ENCODE measurements at places on chromosomes 5 and 9.

GRCh38 chr5:127419683-127420257, 97.7 kb upstream of the PRRC1 start:
- peak; percentile 35 for DNase-seq

DNA sequence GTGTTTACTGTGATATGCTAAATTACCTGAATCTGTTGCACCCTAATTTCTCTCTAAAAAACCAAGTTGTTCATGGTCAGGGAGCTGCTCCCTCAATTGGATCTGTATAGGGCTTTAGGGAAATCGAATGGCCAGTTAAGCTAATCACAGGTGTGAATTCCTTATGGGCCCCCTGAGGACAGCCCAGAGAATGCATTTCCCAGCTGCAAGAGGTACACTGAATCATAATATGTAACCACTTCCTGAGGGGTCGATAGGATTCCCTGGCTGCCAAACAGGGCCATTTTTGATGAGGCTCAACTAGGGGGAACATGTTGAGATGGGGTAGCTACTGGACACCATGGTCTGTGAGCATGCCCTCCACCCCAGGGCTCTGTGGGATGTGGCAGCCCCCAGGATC, 478.6 kb downstream of the CCDC171 start:
- DNase-seq, result no peak

GRCh38 chr9:4596165-4596922, 65.8 kb upstream of the PLPP6 start:
- no peak for DNase-seq

GRCh38 chr5:71905834-71906711, 187.0 kb downstream of the CARTPT start:
- no peak for DNase-seq

DNA sequence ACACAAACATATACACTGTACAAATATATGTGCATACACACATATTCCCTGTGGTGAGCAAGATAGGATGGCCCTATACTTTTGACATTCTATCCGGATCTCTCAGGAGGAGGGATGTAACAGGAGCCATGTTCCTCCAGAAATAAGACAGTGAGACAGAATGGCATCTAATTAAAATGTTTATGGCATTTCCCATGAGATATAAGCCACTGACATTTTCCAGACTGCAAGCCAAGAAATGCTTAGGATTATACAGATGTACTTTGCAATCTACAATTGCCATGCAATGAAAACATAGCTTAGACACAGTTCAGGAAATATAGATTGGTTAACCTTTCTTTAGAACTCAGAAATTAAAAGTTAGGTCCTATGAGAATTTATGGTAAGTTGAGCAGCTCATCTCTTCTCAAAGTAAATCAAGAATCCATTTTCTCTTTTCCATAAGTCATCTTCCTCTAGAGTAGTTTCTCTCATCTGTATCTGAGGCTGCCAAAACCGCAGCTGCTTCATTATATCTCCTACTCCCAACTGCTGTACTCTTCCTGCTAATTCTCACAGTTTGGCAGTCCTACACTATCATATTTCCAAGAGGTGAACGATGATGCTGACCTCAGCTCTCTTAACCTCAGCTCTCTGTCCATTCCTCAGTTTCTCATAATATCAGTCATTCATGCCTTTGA, 1719.1 kb downstream of the MAT2B start:
- no peak for DNase-seq

- DNase-seq, result no peak
These were observed 56.4 kb upstream of the TMC1 start for GRCh38 chr9:72464857-72465592.

DNA sequence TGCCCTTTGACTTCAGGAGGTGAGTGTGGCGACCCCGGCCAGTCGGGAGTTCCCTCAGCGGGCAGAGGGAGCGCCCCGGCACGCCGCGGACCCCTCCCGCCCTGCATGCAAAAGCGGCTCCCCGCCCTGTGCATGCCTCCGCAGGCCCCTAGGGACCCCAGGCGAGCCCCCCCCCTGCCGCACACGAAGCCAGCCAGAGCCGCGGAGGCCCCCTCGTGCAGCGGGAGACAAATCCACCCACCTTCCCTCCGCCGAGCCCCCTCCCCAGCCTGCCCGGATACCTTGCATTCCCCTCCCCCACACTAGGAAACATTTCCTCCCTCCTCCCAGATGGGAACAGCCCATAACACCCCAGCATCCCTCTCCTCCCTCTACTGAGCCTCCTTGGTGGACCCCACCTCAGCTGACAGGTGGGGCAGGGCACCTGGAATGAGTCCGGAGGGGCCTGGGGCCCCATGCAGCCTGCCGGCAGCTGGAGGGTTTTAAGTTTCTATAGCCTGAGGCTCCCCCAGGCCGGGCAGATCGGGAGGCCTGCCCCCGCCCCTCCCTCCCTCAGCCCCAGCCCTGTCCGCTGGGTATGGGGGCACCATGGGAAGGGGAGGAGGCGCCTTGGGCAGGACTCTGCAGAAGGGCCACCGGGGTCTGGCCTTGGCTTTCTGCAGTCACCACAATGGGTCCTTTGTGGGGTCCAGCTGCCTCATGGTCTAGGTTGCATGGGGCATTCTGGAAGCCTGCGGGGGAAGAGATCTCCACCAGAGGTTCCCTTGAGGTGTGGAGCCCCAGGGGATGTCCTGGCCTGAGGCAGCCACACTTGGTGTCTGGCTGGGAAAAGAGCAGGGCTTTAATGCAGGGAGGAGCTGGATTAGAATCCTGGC, 601 bp downstream of the ERGIC1 start:
- DNase-seq, result no peak

DNA sequence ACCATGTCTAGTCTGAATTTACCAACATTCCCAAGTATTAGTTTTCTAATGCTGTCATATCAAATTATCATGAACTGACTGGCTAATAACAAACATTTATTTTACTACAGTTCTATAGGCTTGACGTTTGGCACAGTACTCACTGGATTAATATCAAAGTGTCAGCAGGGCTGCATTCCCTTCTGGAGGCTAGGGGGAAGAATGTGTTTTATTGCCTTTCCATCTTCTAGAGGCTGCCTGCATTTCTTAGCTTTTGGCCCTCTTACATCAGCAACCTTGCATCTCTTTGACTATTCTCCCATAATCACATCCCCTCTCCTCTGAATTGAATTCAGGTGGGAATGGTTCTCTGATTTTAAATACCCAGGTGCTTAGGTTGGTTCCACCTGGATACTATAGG, 84.7 kb downstream of the EDIL3 start:
- DNase-seq, result no peak

DNA sequence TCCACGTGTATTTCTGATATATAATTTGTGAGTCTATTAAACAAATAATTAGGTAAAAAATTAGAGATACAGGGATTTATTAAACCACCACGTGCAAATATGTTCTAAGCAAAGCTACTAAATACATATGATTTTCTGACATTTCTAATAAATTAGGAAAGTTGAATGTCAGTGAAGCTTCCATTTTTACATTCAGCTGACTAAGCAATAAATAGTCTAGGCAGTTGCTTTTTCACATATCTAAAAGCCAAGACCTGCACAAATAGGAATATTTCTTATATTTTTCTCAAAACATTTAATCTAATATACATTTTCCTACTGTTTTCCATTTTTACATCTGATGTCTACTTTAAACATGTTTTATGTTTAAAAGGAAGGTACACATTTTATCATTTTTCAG, 322.6 kb upstream of the EFNA5 start:
- no peak for DNase-seq

- no peak for DNase-seq
These were observed 395.2 kb upstream of the KIF2A start for GRCh38 chr5:61910771-61911170.

DNA sequence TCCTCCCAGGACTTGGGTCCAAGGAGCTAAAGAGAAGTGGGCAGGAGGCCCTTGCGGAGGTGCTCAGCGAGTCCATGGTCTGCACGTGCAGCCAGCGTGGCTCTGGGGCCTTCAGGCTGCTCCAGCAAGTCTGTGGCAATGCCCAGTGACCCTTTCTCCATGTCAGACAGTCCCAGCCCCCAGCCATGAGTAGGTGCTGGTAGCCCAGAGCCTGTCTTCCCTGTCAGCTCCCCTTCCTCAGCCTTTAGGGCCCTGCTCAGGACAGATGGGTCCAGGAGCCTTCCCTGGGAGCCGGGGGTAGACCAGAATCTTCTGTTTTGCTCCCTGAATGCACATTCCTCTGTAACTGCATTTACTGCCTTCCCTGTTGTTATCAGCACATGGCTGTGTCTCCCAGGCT, 147.2 kb upstream of the IRX2 start:
- no peak for DNase-seq

GRCh38 chr9:129664746-129665388, 580 bp upstream of the PRRX2 start:
- no peak for DNase-seq

GRCh38 chr5:10581867-10582511, 18.1 kb downstream of the ANKRD33B start:
- no peak for DNase-seq

GRCh38 chr9:73049280-73049679, 96.4 kb upstream of the ALDH1A1 start:
- no peak for DNase-seq

- no peak for DNase-seq
These were observed 2.7 kb downstream of the HEMGN start for GRCh38 chr9:97935276-97935675.

DNA sequence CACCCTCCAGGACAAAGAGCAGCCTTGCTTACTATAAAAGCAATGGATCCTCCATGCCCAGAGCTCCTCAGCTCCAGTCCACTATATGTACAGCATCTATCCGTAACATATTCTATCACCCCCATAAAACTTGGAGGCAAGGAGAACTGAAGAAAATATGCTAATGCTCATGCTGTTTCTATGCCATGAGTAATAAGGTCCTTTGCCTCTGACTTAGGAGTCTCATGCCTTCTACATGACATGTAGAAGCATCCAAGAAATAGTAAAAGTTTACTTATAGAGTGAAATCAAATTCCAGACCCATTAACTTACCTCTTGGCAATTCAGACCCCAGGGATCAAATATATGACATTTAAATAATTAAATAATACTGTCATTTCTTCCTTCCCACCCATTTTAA, 33.7 kb downstream of the SSBP2 start:
- DNase-seq, result no peak

DNA sequence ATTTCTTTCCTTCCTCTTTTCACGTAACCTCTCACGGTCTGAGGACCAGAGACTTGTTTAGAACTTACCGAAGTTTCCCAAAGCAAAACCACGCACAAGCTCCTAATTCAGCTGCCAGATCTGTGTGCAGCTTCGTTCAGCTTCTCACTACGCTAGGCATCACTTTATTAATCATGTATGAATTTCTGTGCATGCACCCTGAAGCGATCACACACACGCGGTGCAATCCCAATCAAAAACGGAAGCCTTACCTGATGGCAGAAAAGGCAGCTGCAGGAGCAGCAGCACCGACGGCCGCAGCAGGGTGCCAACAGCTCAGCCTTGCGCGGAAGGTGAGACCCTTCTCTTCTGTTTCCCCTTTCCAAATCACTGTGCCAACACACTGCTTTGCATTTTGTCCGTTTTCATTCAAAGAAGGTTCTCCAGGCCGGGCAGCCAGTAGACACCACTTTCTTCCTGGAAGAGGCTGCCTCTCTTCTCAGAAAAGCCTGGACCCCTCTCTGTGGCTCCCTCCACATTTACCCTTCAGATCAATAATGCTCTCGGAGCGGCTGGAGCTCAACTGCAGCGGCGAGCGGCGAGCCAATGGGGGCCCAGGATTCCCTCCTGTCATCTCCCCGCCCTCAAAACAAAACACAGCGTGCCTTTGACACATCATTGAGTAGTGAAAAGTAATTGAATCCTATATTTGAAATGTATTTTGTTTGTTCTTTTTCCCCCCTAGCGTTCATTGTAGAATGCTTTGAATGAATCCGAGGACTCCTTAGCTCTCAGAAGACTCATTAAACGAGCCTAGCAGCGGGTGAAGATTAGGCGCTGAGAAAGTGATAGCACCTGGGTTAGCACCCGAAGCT, at the start of gene CDH12:
Gene CDH12, minus strand, starts transcription at position 538 of the 854 bp plus-strand sequence.
- peak; percentile 77 for DNase-seq

DNA sequence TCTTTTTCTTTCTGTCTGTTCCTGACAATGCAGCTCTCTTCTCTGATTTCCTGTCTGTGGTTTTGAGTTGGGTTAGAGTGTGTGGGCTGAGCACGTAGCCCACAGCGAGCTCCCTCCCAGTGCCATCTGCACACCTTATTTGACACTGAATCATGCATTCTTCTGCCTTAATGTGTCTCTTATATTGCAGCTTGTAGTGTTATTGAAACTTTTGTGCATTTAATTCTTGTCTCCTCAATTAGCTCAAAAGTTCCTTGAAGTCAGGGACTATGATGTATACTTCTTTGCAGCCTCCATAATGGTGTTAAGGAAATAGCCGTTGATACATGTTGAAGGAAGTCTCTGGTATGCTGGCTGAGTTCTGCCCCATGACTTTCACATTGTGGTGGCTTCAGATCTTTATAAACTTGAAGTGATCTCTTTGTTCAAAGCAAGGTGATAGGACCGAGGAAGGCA, 576.2 kb upstream of the CLINT1 start:
- no peak for DNase-seq

GRCh38 chr9:2859776-2860379, 16.0 kb upstream of the PUM3 start:
- DNase-seq, result peak; percentile 66
